Activated naive CD8-positive, alpha-beta T cell treated with anti-CD3 and anti-CD28 coated beads, Interleukin-2, amount 10 ng/mL, durations not matched to agents 7 days and 5 days (primary cell): ENCODE measurements at places on chromosomes 3 and 15. TPM values are rescaled to one million over a fixed set of nuclear protein-coding genes. Genes with fewer than 3 reads are reported as not detected.

GRCh38 chr3:64488939-64489338, 198.9 kb downstream of the ADAMTS9 start:
- no peaks in the 10 kb centered on the region for H3K36me3 ChIP-seq
- no peak for DNase-seq
- H3K27ac ChIP-seq, result no peak overlapping the region
- H3K4me1 ChIP-seq, result peaks cover 6% of the 10 kb centered on the region

DNA sequence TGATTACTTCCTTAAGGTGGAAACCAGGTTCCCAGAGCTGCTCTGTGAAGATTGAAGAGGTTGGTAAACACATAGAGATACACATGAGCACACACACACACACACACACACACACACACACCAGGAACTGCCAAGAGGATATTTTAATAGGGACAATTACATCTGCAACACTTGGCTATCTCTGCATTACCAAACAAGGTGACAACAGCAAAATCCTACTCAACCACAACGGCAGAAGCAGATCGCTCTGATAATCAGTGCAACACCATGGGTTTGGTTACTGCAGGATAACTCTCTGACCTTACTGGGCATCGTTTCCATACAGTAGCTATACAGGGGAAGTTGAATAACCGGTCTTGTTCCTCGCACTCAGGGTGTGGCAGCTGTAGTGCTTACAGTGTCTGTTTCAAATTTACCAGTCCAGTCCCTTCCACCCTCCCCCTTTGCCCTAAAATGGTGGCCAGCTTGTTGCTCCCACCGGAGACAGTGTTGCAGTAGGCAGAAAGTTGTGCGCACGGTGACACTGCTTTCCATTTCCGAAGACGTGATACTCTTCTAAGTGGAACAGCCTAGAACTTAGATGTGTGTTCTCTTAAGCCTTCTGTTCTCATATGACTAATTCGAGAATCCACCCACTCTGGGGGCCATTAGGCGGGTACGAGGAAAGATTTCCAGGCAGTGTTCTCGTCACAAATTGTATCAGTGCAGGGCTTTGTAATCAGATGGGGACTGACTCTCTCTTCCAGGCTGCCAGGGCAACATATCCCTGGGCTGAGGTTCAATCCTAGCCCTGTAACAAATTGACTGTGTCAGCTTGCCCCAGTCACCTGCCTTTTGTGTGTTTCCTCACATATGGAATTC, 176.2 kb downstream of the P3H2 start:
- H3K36me3 ChIP-seq, result no peaks in the 10 kb centered on the region
- H3K4me3 ChIP-seq, result no peak overlapping the region
- DNase-seq, result no peak

DNA sequence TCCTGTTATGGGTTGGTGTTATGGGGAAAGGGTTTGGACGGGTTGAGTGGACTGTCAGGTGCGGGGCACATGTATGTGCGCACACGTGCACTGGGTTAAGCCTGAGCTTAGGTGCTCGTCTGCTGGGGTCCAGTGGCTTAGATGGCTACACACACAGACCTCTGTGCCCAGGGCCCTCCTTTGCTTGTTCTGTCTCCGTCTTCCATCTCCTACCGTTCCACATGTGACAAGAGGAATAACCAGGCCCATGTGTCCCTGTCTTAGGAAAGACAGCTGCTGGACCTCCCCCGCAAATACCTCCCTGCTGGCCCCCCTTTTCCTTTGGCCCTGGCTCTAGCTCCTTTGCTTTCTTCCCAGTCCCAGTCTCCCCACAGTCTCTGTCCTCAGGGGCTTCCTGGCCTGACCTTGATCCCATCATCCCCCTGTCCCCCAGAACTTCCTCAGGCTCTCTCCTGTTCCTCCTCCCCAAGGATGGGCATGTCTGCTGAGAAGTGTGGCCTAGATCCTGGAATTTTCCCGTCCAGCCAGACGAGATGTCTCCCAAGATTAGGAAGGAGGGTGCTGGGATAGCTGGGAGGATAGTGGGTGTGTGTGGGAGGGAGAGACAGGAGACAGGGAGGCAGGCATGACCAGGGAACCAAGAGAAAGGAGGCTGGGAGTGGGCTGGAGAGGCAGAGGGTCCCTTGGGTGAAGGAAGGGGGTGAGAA, 797 bp upstream of the THPO start:
- DNase-seq, result no peak
- H3K36me3 ChIP-seq, result no peaks in the 10 kb centered on the region
- H3K27ac ChIP-seq, result no peak overlapping the region
- H3K4me1 ChIP-seq, result peaks cover 4% of the 10 kb centered on the region
- H3K4me3 ChIP-seq, result no peak overlapping the region

DNA sequence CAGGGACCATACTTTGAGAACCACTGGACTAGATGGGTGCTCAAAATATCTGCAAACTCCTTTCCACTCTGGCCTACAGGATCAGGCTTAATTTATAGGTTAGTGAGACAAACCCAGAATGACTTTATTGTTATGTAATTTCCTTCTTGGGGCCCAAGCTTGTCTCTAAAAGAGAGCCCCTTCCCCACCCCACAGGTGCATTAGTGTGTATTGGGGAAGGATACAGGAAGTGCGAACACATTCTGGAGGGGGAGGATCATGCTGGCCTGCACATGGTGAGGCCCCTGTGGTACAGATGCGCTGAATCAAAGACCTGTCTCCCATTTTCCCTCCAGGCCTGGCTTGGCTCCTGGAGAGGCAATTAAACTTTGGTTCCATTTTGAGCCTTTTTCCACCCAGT, 273.0 kb upstream of the LRTM1 start:
- H3K27me3 ChIP-seq, result no peaks in the 10 kb centered on the region
- H3K36me3 ChIP-seq, result no peaks in the 10 kb centered on the region
- no peak overlapping the region for H3K4me3 ChIP-seq
- DNase-seq, result no peak

DNA sequence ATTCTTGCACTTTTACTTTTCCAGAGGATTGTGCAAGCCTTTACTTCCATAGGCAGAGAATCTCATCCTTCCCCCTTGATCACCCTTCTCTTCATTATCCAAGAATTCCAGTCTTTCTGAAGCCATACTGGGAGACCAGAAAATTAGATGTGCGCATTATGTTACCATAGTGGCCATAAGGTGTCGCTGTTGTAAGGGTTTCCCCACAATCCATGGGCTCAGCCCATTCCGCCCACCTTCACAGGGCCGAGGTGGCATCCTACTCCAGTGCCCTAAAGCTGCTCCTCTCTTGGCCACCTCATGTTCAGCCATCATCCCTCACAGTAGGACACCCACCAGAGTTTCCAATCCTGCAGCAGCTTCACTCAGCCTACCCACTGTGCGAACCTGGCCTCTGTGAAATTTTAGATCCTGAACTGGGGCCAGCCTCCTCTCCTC, 35.0 kb downstream of the CTSH start:
- DNase-seq, result no peak
- H3K27me3 ChIP-seq, result no peaks in the 10 kb centered on the region

DNA sequence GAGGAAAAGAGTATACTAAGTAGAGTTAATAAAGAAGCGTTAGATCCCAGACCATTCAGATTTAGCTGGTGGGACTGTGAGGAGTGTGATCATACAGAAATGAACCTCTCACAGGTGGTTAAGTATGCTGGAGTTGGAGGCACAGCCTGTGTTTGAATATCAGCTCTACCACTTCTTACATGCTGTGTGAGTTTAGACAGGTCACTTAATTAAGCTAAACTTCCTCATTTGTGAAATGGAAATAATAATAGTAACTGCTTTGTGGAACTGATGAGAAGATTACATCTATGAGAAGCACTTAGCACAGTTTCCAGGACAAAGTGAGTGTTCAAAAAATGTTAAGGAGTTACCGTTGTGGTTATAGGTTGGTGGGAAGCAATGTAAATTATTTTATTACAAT, 8.4 kb downstream of the ACP3 start:
- H3K4me1 ChIP-seq, result no peaks in the 10 kb centered on the region
- no peak overlapping the region for H3K4me3 ChIP-seq
- no peak overlapping the region for H3K27ac ChIP-seq
- H3K36me3 ChIP-seq, result no peaks in the 10 kb centered on the region
- H3K27me3 ChIP-seq, result peaks cover 24% of the 10 kb centered on the region
- no peak for DNase-seq

DNA sequence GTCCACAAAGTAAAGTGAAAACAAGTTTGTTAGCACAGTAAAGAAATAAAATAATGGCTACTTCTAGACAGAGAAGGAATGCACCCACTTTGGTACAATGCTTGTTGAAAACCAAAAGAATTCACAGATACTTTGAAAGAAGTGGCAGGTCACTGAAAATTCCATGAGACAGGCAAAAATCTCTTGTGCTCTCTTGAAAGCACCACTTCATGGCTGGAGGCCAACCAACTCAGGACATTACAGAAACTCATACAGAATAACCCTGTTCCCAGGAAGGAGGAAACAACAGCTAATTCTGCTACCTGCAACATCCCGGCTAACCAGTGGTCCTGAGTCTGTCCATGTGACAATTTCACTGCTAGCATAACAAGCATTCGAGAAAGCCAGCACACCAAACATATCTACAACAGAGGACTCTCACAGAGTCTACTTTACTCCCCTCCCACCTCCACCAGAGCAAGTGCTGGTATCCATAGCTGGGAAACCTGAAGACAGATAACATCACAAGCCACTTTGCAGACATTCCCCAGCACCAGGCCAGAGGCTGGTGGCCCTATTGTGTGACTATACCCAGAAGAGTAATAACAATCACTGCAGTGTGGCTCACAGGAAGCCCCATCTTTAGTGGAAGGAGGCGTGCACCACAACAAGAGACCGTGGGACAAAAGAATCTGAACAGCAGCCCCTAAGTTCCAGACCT, 255.3 kb upstream of the SLITRK3 start:
- no peaks in the 10 kb centered on the region for H3K36me3 ChIP-seq
- no peaks in the 10 kb centered on the region for H3K27me3 ChIP-seq
- H3K4me1 ChIP-seq, result no peaks in the 10 kb centered on the region
- no peak for DNase-seq
- H3K27ac ChIP-seq, result no peak overlapping the region
- no peak overlapping the region for H3K4me3 ChIP-seq

The CAV3 gene
- total RNA-seq, result not detected

DNA sequence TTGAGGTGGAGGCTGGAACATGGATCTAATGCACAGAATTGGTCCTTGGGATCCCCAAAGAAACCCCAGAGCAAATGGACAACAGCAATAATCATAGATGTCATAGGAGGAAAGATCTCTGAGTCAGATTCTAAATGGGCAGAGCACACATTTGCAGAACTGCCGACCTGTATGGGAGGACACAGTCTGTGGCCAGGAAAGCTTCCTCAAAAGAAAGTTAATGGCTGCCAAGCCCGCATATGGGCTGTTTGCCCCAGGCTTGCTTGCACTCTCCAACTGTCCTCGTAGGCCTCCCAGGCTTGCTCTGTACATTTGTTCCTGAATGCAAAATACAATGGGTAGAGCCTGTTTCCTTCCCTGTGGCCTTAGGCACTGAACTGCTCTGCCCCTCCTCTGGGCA, 102.0 kb upstream of the PLXNA1 start:
- H3K27me3 ChIP-seq, result no peaks in the 10 kb centered on the region
- H3K4me3 ChIP-seq, result no peak overlapping the region
- H3K36me3 ChIP-seq, result no peaks in the 10 kb centered on the region
- no peaks in the 10 kb centered on the region for H3K4me1 ChIP-seq

- H3K27me3 ChIP-seq, result peaks cover 4% of the 10 kb centered on the region
- no peak overlapping the region for H3K4me3 ChIP-seq
- no peaks in the 10 kb centered on the region for H3K4me1 ChIP-seq
- no peaks in the 10 kb centered on the region for H3K36me3 ChIP-seq
- no peak overlapping the region for H3K27ac ChIP-seq
Observed at GRCh38 chr15:60301024-60301423, 96.8 kb downstream of the ANXA2 start.

GRCh38 chr3:124860599-124860998, 26.6 kb downstream of the ITGB5 start:
- H3K36me3 ChIP-seq, result no peaks in the 10 kb centered on the region
- no peak overlapping the region for H3K4me3 ChIP-seq
- peaks cover 4% of the 10 kb centered on the region for H3K27me3 ChIP-seq
- H3K4me1 ChIP-seq, result no peaks in the 10 kb centered on the region
- H3K27ac ChIP-seq, result no peak overlapping the region

The MRAS gene
- total RNA-seq, result 0.69 TPM

- H3K4me1 ChIP-seq, result no peaks in the 10 kb centered on the region
- H3K27me3 ChIP-seq, result no peaks in the 10 kb centered on the region
- H3K27ac ChIP-seq, result no peak overlapping the region
- DNase-seq, result no peak
Observed at GRCh38 chr15:28017423-28017924, 81.6 kb downstream of the OCA2 start.

DNA sequence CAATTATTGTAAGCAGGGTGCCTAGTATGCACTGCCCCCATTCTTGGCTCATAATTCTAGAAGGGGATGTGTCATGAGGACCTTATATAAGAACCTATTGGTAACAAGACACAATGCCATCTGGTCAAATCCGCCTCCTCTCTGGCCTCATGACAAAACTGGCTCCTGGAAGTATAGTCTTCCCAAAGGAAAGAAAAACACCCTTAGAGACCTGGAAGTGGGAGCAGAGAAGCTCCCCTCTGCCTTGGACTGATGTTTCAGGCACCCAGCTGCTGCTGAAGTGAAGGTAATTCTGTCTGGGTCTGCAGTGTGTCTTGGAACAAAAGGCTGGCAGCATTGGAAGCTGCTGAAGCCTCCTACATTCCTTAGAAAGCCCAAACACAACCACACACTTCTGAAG, 107.2 kb upstream of the CLSTN2 start:
- no peak overlapping the region for H3K27ac ChIP-seq
- H3K4me1 ChIP-seq, result no peaks in the 10 kb centered on the region
- no peak overlapping the region for H3K4me3 ChIP-seq
- peaks cover 7% of the 10 kb centered on the region for H3K27me3 ChIP-seq
- DNase-seq, result no peak
- no peaks in the 10 kb centered on the region for H3K36me3 ChIP-seq

GRCh38 chr15:62809115-62809967, 233.2 kb upstream of the TPM1 start:
- no peaks in the 10 kb centered on the region for H3K4me1 ChIP-seq
- H3K4me3 ChIP-seq, result no peak overlapping the region
- no peak for DNase-seq
- H3K36me3 ChIP-seq, result no peaks in the 10 kb centered on the region
- H3K27me3 ChIP-seq, result no peaks in the 10 kb centered on the region

The BCL6 gene
- 34.0 TPM for total RNA-seq

GRCh38 chr3:70979983-70980645, 603.4 kb downstream of the FOXP1 start:
- H3K36me3 ChIP-seq, result peaks cover 60% of the 10 kb centered on the region
- no peaks in the 10 kb centered on the region for H3K27me3 ChIP-seq
- H3K4me1 ChIP-seq, result peaks cover 35% of the 10 kb centered on the region
- H3K4me3 ChIP-seq, result no peak overlapping the region
